ENCODE measurements at places on chromosomes 1 and 21. TPM values are rescaled to one million over a fixed set of nuclear protein-coding genes. Genes with fewer than 3 reads are reported as not detected.

DNA sequence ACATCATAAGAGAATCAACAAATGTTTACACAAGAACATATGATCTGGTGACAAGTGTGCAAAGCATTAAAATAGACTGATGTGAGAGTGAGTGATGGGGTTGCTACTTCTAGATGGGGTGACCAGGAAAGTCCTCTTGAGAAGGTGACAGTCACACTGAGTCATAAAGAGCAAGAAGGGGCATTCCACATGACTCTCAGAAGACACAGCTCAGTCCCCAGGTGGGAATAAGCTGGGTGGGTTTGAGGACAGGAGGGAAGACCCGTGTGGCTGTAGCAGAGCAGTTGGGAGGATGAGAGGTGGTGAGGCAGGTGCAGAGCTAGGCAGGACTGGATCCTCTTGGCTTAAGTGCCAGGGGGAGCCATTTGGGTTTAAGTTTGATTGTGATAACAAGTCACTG lies 53.1 kb downstream of the TNR start:
- H3K27me3 ChIP-seq, result no peaks in the 10 kb centered on the region
- no peak overlapping the region for H3K27ac ChIP-seq
- no peak overlapping the region for H3K4me3 ChIP-seq
- no peaks in the 10 kb centered on the region for H3K4me1 ChIP-seq
- no peak for DNase-seq

GRCh38 chr1:206502812-206503211 lies 4.5 kb upstream of the RASSF5 start:
- H3K36me3 ChIP-seq, result no peaks in the 10 kb centered on the region
- no peak overlapping the region for H3K27ac ChIP-seq
- H3K4me3 ChIP-seq, result no peak overlapping the region
- no peak for DNase-seq
- H3K4me1 ChIP-seq, result no peaks in the 10 kb centered on the region

DNA sequence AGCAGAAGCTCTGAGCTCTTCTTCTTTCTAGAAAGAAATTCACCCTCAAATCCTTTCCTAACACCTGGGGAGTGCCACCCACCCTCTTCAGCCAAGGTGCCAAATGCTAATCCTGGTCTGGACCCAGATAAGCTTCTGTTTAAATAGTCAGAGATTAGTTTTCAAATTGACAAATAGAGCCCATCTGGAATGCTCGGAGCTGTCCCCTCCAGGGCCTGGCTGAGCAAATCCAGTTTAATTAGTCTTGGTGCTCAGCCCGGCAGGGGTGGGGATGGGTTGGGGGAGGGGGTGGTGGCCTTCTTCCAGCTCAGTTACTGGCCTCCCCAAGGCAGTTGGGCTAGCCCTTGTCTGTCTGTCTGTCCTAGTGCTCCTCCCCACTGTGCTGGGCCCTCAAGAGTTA lies 269.5 kb downstream of the GRIK3 start:
- no peak overlapping the region for H3K4me3 ChIP-seq
- no peak for DNase-seq
- no peaks in the 10 kb centered on the region for H3K27me3 ChIP-seq

DNA sequence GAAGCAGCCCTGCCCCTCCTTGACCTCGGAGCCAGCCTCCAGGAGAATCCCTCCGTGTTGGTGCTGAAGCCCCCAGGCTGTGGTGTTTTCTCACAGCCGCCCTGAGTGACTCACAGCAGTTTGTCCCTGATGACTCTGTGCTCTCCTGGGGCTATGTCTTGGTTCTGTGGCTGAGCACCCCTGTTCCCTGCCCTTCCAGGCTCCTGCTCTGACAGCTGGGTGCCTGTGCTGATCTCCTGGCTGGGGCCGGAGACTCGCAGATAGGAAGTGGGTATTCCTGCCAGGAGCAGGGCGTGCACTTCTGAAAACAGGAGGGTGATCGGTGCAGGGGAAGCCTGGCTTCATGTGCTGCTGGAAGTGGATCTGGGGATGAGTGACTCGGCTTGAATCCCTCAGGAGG lies 34.5 kb downstream of the POFUT2 start:
- H3K27me3 ChIP-seq, result peaks cover 14% of the 10 kb centered on the region
- no peaks in the 10 kb centered on the region for H3K4me1 ChIP-seq
- H3K4me3 ChIP-seq, result no peak overlapping the region
- H3K27ac ChIP-seq, result no peak overlapping the region
- no peaks in the 10 kb centered on the region for H3K36me3 ChIP-seq

- peak; percentile 85 for DNase-seq
- no peaks in the 10 kb centered on the region for H3K27me3 ChIP-seq
- no peak overlapping the region for H3K4me3 ChIP-seq
- peak overlapping the region; percentile 49 for H3K27ac ChIP-seq
- H3K36me3 ChIP-seq, result no peaks in the 10 kb centered on the region
These were observed 63.3 kb upstream of the LRRC8D start for GRCh38 chr1:89757532-89757931.

DNA sequence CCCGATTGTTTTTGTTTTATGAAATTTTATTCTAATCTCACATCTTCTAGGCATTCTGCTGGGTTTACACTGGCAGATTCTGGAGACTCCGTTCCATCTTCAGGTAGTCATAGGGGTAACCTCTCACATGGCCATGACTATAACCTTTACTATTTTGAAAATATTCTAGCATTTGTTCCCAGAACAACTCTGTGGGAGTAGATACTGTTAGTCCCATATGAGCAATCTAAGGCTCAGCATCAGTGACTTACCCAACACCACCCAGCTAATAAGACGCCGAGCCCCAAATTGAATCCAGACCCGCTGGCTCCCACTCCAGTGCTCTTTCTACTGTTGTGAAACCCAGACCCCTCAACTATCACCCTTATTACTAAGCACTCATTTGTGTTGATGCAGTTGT lies 9.8 kb downstream of the ADAMTS4 start:
- no peak for DNase-seq

DNA sequence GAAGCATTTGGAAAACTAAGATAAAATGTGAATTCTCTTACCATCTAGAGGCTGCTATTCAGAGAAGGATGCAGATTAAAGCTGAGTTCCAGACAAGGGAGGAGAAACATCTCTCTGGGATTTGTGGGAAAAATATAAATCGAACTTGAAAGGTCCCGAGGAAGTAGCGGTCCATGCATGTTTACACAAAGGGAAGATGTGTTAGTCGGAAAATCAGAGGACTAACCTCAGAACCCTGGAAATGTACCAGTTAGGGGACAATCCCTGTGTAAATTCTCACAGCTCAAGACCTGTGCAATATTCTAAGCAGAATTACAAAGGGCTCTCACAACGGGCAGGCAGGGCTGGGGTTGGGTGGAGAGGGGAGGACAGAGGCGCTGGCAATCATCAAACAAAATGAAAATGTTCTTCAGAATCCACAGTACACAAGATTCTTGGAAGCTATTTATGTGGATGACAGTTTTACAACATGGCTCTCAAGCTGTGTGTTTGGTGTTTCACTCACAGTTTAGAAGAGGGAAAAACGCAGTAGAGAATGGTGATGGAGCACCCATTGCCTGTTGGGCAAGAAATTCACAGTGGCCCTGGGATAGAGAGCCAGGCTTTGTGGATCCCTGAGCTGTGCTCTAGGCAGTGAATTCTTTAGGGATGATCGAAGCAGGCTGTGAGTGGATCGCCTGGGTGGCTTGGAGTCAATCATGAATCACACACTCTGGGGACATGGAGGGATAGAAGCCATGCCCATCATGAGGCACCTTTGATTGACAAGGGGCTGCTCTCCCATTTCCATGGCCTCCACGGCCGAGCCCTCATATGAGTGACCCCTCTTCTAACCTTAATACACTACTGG lies 47.6 kb downstream of the KCNJ6 start:
- H3K27me3 ChIP-seq, result no peaks in the 10 kb centered on the region
- no peak for DNase-seq
- no peaks in the 10 kb centered on the region for H3K36me3 ChIP-seq
- H3K27ac ChIP-seq, result no peak overlapping the region
- no peak overlapping the region for H3K4me3 ChIP-seq

DNA sequence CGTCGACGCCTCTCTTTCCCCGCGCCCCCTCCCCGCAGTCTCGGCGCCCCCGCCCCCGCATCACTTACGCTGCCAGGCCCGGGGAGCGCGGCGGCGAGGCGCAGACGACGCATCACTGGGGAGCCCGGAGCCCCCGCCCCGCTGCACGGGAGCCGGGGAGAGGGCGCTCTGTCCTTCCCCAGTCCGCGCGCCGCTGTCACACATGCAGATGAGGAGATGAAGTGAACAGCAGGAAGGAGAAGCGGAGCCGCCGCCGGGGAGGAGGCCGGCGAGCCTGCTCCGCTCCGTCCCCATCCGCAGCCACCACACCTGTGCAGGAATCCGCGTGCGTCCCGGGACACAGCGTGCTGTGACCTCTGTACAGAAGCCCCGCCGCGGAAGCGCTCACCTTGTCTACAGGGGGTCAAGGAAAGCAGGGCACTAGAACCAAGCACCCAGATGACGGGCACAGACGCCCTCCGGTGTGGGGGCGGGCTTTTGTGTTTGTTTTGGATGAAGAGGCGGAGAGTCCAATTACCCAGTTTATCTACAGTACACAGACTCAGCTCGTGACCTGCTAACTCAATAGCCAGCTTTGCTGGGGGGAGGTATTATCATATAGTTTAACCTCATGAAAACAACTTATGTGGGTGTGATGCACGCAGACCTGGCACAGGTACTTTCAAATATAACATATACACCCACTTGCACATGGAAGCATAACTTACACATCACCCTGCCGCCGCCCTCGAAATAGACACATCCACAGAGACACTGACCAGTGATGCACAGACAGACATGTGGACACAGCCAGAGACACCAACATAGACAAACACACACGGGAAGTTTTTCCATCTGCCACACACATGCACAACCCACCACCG lies 12.4 kb downstream of the KLHDC8A start:
- H3K36me3 ChIP-seq, result no peaks in the 10 kb centered on the region
- H3K4me1 ChIP-seq, result no peaks in the 10 kb centered on the region
- peaks cover 53% of the 10 kb centered on the region for H3K27me3 ChIP-seq
- no peak for DNase-seq
- no peak overlapping the region for H3K4me3 ChIP-seq

SHISA4 gene
- 21.2 TPM for total RNA-seq

SPRR2E gene
- not detected for total RNA-seq

BLACAT1 gene
- not detected for total RNA-seq

IVNS1ABP gene
- 75.3 TPM for total RNA-seq

Measured in endothelial cell of umbilical vein (primary cell).